ENCODE measurements at places on chromosomes 4 and X. TPM values are rescaled to one million over a fixed set of nuclear protein-coding genes. Genes with fewer than 3 reads are reported as not detected.

GRCh38 chrX:54484666-54485065 is 11.4 kb downstream of the FGD1 start:
- DNase-seq, result peak; percentile 40

GRCh38 chrX:115939070-115939469 is 231.5 kb upstream of the AGTR2 start:
- no peak for DNase-seq

- DNase-seq, result no peak
Measured at GRCh38 chrX:12811658-12812057, 20.4 kb downstream of the PRPS2 start.

DNA sequence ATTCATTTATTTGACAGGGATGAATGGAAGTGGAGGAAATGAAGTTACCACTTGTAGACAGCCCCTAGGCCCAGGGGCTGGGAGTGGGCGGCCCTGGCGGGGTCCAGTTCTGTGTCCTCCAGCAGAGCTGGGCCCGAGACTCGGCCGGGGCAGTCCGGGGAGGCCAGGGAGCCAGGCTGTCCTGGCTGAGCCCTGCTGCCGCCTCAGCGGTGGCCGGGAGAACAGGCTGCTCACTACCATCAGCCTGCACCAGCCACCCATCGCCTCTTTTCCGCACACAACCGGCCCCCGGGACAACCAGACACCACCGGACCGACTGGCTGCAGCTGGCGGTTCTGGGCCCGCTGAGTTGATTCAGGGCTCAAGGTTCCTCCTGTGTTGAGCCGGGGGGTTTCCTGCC is 25.6 kb downstream of the CLDN34 start:
- DNase-seq, result no peak

DNA sequence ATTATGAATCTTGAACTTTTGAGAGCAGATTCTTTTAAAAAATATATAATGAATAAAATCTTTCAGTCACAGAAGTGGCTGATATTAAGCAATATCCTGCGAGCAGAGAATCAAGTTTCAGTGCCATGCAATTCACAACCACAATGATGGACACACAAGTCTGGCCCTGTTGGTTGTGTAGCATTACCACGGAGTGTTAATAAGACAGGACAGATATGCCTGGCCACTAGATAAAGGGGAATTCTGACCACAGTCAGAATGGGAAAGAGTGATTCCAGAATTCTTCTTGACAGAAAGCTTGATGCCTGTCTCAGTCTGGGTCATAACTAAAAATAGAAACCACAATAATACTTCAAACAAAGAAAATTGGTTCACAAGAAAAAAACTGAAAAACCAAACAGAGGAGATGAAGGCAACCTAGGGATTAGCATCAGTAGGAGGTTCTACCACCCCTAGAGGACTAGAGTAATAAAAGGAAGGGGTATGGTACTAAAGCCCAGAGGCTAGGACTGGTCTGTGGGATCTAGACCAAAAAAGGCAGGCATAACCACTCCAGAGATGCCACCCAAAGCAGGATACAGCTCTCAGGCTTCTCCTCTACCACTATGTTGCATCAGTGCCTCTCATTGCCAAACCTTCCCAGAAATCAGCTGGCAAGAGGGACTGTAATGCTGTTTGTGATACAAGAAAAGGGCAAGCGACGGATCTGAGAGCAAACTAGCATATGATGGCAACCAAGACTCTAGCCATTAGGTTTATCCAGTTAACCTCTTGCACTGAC is 59.0 kb downstream of the RNF150 start:
- DNase-seq, result no peak

GRCh38 chrX:77937291-77937690 is 26.8 kb downstream of the ATP7A start:
- DNase-seq, result no peak

- DNase-seq, result no peak
Measured at GRCh38 chrX:133653358-133653757, 238.1 kb upstream of the GPC4 start.

DNA sequence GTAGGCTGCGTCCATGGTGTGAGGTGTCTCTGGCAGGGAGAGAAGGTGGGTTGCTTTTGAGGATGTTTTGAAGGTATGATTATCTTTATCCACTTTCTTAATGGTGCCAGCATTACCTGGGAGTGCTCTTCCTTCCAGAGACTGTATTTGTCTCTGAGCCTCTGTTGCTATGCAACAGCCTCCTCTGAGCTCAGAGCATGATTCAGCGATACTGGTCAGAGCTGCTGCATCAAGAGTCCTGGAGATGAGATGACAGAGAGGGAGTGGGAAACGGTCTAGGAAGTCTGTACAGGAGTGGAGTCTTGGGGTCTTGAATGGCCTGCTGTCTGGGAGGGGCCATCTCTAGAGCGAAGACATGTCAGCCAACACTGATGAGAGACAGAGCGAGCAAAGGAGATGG is 104.4 kb upstream of the RAB40AL start:
- DNase-seq, result no peak

GRCh38 chr4:101252721-101253120 is 94.6 kb downstream of the PPP3CA start:
- no peak for DNase-seq

GRCh38 chrX:110803506-110803905 is 7.9 kb upstream of the CHRDL1 start:
- DNase-seq, result no peak

GRCh38 chr4:118931786-118932185 is 43.1 kb downstream of the SYNPO2 start:
- no peak for DNase-seq

DNA sequence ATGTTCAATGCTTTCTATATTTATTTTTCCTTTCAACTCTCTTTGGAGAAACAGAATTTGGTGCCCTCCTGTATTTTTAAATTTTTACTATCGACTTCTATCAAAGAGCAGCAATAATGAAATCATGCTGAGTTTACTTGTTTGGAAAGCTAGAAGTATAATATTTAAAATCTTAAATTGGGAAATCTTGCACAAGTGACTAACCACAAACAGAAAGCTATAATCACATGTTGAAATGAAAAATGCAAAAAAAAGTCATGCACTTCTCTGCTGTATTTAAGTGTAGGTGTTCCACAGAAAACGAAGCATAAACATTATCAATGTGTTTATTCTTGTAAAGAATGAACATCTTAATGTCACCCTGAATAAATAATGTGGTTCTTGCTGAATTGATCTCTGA is 306.1 kb downstream of the PCDH18 start:
- DNase-seq, result no peak

GRCh38 chrX:118694638-118695037 is 32.8 kb upstream of the IL13RA1 start:
- DNase-seq, result no peak

- peak; percentile 71 for DNase-seq
Measured at GRCh38 chrX:15854080-15854655, 445 bp downstream of the AP1S2 start.

DNA sequence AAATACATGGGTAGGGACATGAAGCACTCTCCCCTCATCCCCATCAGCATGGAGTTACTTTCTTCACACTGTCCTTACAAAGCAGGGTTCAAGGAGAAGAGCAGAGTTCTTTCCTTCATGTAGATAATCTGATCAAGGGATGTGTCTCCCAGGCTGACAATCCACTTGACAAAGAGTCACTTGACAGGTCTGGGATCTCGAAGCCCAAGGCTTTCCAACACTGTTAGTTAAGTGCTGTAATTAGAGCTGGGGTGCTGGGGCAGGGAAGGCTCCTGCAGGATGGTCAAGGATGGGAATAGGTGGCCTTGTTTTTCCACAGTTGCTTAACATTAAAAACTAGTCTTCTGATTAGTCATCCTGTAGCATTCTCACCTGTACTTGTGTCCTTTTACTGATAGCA is 38.0 kb downstream of the CCNG2 start:
- no peak for DNase-seq

DNA sequence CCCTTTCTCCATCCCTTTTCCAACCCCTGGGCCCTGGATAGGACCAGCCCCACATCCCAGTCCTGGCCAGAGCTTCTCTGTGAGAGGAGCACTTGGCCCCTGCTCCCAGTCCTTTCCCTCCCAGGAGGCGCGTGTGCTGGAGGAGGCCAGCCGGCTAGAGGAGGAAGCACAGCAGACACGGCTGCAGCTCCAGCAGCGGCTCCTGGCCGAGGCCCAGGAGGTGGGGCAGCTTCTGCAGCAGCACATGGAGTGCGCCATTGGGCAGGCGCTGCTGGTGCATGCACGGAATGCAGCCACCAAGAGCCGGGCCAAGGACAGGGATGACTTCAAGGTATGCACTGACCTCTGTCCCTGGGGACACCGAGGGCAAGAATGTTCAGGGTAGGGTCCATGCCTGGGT is 87.5 kb downstream of the EVC start:
- DNase-seq, result peak; percentile 77

DNA sequence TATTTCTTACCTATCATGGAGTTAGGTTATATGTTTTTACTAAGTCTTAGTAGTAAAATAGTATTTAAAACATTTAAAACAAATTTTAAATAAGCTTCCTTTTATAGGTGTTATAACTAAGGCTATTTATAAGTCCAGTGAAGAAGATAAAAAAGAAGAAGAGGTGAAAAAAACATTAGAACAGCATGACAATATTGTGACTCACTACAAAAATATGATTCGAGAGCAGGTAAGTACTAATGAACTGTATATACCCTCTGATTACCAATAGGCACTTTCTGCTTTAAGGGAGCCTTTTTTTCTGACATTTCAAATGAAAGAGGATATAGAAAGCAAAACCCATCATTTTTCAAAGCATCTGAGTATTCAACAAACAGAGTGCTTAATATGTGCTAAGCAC is 76.6 kb downstream of the USO1 start:
- DNase-seq, result no peak

- no peak for DNase-seq
Measured at GRCh38 chr4:14379183-14379582, 623.1 kb upstream of the CPEB2 start.

The TBX22 gene
- not detected for total RNA-seq

The MAGEE1 gene
- 2.9 TPM for total RNA-seq

The SERTM2 gene
- total RNA-seq, result not detected

The CCDC110 gene
- 0.99 TPM for total RNA-seq

The GPC3 gene
- total RNA-seq, result 4.2 TPM

The USP51 gene
- total RNA-seq, result 1.5 TPM
